ENCODE measurements at places on chromosomes 5 and 9.

DNA sequence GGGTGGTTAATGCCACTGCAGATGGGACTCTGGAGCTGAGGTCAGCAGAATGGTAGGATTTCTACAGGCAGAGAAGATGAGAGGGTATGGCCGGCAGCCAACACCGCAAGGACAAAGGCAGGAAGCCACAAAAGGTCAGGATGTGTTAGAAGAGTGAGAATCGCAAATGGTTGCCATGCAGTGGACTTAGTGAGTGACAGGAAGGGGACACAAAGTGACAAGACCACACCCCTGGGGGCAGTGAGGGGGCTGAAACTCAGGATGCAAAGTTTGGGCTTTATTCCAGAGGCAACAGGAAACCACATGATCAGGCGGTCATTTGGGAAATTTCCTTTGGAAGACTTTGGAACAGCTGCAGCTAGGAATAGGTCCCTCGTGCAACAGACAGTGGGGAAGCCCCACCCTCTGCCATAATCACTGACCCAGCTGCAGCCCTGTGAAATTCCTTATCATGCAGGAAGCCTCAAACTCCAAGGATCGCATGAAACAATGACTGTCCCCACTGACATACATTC is 14.2 kb upstream of the CCDC180 start:
- no peak for DNase-seq

- no peak for DNase-seq
Observed at GRCh38 chr5:110884005-110884404, 145.2 kb downstream of the SLC25A46 start.

GRCh38 chr5:142292249-142292648 is 32.6 kb downstream of the SPRY4 start:
- DNase-seq: no peak

DNA sequence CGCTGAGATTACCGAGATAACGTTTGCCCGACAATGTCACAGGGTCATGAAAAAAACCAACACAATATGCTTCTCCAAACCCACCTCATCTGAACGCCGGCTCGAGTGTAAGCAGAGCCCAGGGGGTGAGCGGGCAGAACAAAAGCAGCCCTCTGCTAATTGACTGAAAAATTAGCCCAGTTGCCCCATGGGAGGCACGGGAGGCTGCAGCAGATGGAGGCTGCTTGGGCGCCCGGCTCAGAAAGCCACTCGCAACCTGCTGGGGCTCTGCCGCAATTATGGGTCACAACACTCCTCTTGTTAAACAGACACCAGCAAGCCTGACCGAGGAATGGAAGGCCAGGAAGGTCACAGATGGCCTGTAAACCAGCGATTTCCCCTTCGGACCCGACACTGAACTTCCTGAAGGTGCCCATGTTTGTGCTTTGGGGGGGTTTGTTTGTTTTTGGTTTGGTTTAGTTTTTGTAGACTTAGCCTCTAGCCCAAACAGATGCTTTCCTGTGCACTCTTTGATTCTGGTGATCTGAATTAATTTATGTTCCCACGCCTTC is 104.6 kb upstream of the IRX1 start:
- no peak for DNase-seq

DNA sequence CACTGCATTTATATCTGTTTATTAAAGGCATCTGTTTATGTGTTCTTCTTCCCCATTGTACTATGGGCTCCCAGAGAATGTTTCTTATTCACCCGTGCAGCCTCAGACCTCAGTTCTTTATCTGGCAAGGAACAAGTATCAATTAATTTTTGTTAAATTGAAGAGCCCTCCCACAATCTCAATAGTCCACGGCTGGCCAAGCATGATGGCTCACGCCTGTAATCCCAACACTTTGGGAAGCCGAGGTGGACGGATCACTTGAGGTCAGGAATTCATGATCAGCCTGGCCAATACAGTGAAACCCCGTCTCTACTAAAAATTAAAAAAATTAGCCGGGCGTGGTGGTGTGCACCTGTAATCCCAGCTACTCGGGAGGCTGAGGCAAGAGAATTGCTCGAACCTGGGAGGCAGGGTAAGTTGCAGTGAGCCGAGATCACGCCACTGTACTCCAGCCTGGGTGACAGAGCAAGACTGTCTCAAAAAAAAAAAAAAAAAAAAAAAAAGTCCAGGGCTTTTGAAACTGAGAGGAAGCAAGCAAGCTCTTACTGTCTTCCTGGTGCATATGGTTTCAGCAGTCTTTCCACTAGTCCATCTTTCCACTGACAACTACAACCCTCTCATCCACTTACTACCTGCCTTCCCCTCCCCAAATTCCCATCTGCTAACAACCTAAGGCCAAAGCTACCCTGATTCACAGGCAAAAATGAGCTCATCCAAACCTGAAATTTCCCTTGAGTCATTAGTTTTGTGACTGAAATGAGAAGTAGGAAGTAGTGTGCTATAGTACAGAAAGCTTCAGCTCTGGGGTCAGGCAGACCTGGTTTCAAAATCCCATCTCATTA is 2.3 kb upstream of the HK3 start:
- no peak for DNase-seq

DNA sequence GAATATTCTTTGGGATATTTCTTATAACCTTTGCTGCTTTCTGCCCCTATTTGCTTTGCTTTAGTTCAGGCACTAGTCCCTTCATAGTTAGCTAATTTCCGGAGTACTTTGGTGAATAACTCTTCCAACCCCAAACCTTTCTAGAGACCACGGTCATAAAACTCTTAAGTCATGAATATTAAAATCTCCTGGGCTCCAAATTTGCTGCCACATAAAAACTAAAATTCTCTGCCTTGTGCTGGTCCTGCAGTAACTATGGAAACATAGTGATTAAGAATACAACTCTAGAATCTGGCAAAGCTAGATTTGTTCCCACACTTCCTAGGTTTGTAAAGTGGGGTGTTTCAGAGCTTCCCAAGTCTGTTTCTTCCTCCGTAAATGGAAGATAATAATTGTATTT is 10.0 kb upstream of the ACTBL2 start:
- DNase-seq: no peak

DNA sequence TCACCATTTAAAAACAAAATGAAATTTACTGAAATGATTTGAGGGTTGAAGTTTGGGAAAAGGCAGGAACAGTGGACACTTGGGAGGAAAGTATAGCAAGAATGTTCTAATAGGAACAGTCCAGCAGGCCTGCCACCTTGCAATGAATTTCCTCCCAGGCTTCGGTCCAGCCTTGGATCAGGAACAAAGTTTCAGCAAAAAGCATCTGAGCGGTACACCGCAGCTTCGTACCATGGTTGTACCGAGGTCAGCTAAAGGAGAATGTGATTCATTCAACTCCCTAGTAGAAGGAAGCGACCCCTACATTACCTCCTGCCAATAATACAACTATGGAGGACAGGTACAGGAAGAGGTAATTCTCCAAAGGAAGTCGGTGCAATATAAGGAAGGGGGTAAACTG is 111.4 kb downstream of the ENC1 start:
- no peak for DNase-seq

DNA sequence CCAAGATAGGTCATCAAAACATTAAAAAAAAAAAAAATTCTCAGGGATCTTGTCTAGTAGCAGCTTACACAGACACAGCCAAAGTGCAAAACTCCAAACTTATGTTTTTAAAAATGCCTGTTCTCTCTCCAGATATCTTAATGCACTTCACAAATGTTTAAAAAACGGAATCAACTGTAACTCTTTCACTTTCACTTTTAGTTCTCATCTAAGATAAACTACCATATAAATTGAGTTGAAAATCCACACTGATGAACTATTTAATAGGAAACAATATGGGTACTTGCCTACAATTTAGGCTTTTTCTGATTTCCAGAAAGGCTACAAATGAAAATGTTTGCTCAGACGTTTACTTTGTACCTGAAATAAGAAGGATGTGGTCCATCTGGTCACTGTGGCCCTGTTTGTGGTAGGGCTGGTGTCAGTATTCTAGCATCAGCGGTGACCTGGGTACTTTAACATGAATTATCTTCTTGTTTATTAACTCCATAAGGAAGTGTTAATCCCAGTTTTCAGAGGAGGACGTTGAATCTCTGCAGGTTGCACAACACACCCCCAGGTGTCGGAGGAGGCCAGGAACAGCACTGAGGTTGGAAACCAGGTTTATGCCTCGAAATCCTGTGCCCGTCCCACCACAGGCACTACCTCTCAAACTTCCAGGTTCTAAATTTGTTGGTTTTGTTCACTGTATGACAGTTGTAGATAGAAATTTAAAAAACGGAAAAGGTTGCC is 13.3 kb upstream of the LPCAT1 start:
- peak; percentile 5 for DNase-seq

GRCh38 chr9:87607859-87608258 is 110.2 kb downstream of the DAPK1 start:
- no peak for DNase-seq

DNA sequence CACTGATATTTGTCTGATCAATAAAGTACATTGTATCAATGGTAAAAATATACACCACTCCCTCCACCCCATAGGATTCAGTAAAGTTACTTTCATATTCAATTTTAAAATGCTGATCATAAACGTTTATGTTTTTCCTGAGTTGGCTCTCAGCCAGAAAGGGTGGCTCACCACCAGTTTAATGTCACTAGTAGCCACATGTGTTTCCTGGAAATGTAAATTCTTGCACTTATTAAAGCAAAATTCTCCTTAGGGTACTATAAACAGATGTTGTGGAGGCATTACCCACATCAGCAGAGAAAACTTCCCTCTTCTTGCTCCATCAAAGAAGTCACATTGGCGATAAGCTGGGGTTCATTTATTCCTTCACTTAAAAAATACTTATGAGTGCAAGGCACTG is 210.3 kb downstream of the SREK1 start:
- DNase-seq: no peak

- no peak for DNase-seq
Observed at GRCh38 chr9:99051851-99052250, 53.1 kb upstream of the TGFBR1 start.

DNA sequence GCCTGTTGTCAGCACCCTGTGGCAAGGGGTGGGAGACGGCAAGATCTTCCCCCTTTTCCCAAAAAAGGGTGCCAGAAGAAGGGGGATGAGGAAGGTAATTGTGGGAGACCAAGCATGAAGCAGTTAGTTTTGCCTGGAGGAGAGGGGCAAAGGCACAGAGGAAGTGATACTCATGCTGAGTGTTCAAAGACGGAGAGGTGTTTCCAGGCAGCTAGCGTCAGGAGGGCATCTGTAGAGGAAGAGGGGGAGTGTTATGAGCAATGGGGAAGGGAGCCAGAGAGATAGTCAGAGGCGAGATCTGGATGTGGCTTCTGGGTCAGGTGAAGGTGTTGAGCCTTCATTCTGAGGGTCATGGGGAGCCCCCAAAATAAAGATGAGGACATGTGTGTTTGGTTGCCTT is 26.9 kb upstream of the ADAM19 start:
- DNase-seq: no peak

- DNase-seq: no peak
Observed at GRCh38 chr5:144142139-144142823, 28.2 kb downstream of the YIPF5 start.

GRCh38 chr9:18545636-18546360 is 71.8 kb downstream of the ADAMTSL1 start:
- no peak for DNase-seq

DNA sequence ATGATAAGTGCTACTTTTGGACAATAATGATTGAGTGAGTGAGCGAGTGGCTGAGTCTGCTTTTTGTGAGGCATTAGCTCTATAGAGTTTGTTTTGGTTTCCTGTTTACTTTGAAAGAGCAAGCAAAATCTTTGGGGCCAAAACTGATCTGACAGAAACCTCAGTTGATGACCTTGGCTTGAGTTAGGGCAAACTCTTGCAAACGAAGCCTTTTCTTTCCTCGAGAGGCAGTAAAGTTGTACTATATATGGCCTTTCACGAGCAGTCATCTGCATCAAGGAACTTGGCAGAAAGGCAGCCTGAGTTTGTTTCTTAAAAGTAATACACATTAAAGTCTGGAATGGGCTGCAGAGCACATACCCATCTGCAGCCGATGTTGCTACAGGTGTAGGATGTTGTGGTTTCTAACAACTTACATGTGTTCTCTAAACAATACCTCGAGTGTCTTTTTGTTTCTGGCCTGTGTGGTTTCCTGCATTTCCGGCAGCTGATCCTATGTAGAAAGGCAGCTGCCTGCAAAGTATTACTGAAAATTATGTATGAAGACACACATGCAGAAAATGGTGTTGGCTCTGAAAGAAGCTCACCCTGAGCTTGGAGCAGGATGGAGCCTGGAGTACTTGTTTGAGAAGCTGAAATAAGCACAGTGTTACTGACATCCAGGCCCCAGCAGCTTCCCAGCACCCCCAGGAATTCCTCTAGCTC is 60.8 kb downstream of the FOXD1 start:
- DNase-seq: no peak

- no peak for DNase-seq
Observed at GRCh38 chr5:42645138-42645537, 111.5 kb upstream of the CCDC152 start.

- no peak for DNase-seq
Observed at GRCh38 chr9:83132768-83133167, 69.8 kb upstream of the RASEF start.

DNA sequence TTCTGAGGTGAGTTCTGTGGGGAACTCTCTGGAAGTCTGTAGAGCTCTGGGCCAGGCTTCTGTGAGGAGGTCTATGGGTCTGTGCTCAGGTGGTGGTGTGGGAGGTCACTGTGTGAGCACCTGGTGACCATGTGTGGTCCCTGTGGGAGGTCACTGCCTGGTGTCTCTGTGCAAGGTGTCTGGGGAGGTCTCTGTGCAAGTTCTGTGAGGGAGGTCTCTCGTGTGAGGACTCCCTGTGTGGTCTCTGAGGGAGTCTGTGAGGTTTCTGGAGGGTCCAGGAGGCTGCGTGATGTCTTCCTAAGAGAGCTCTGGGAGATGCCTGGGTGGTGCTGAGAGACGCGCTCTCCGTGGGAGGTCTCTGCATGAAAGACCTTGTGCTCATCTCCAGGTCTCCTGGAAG is 6.0 kb upstream of the SPATA31E1 start:
- no peak for DNase-seq

- DNase-seq: no peak
Observed at GRCh38 chr5:61438298-61438970, 106.4 kb downstream of the ZSWIM6 start.

DNA sequence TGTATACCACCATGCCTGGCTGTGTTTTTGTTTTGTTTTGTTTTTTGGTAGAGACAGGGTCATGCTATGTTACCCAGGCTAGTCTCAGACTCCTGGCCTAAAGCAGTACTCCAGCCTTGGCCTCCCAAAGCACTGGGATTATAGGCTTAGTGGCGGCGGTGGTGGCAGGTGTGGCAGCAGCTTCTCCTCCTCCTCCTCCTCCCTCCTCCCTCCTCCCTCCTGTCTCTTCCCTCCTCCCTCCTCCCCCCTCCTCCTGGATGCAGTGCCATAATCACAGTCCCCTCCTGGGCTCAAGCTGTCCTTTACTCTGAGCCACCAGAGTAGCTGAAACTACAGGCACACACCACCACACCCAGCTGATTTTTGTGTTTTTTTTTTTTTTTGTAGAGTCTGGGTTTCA is 71.2 kb downstream of the UHRF2 start:
- peak; percentile 85 for DNase-seq

GRCh38 chr9:120383611-120383998 is 196.4 kb downstream of the CDK5RAP2 start:
- no peak for DNase-seq

DNA sequence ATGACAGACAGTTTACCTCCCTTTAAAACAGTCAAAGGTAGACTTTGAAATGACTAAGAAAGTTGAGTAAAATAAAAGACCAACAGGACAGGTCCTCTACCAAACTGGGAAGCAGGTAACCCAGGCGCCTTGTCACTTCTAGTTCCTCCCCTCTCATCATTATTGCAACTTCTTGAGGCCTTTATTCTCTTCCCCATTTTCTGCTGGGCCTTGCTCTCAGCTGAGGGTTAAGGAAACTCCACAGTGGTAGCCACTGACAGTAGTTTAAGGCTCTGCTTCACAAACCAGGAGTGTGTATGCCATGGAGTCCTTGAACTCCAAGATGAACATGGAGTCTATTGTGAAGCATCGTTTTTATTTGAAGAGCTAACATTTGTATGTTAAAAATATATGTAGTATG is 36.9 kb upstream of the TCERG1 start:
- no peak for DNase-seq
